ENCODE measurements at places on chromosomes 6 and 20.

GRCh38 chr20:16411361-16411760 lies 161.9 kb downstream of the KIF16B start:
- DNase-seq = no peak

GRCh38 chr20:51512645-51513044 lies 29.9 kb downstream of the NFATC2 start:
- DNase-seq = no peak

DNA sequence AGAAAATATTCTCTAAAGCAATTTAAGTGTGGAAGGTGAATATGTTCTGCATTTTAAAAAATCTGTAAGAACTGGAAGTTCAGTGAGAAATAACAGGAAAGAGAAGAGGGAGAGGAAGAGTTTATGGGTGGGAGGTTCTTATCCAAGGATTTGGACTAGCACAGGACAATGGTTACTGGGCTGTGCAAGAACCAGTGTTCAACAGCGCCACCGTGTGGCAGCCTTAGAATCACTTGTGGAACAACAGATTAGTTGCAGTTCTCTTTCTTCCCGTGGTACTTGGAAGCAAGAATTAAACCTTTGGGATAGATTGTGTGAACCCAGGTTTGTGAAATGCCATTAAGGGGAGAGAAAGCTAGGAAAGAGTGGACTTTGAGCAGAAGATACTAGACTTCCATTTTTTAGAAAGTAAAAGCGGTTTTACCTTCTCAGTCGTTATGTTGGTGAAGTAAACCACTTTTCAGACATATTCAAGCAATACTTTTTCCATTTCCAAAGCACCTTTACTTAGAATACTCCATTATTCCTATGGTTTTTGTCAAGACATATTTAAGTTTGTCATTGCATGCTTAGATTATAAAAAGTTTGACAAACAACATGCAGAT lies 436.7 kb downstream of the RNF144B start:
- DNase-seq = no peak

- DNase-seq = no peak
Observed at GRCh38 chr6:16904957-16905356, 143.7 kb upstream of the ATXN1 start.

- DNase-seq = no peak
Observed at GRCh38 chr6:166627875-166628801, 1.1 kb upstream of the RPS6KA2 start.

DNA sequence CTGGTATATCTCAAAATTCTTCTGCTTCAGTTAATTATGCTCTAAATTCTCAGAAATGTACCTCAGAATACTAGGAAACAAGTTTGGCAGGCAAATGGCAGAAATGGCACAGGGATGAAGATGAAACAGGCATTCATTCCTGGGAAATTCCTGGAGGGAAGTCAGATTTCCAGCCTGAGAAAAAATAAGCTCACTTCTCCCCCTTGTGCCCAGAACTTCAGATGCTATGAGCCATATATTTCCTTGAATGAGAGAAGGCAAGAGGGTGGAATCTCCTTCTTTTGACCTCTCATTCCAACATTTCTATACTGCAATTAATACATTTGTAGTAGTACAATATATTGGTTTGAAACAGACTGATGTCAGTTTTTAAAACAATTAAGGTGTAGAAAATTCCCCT lies 22.8 kb downstream of the RGS17 start:
- DNase-seq = no peak

- no peak for DNase-seq
Observed at GRCh38 chr20:44104798-44105517, 82.0 kb downstream of the JPH2 start.

Measured in stimulated activated CD8-positive, alpha-beta memory T cell treated with anti-CD3 and anti-CD28 coated beads, Interleukin-15, amount 100 ng/mL, for 24 hours (primary cell).